AML-193 (cell line): ENCODE measurements at places on chromosomes 12 and 14.

DNA sequence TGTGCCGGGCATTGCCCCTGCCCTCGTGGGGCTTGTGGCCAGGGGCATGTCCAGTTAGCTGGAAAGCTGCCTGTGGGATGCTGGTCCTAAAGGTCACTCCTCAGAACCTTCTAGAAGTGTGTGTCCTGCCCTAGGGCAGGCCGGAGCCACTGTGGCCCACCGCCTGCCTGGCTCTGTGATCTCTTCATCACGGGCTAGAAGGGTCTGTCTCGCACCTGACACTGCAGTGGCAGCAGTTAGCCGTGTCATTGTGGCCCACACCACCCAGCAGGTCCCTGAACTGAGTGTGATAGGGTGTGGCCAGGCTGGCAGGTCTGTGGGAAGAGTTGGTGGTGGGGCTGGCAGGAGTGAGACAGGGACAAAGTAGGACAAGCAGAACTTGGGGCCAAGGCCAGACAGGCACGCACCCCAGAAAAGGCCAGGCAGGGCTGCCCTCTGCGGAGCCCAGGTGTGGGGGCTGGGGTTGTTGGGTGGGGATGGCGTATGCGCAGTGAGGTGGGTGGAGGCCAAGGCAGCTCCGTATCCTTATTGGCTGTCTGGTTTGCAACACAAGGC lies 41.2 kb downstream of the ADGRD1 start:
- DNase-seq = no peak

DNA sequence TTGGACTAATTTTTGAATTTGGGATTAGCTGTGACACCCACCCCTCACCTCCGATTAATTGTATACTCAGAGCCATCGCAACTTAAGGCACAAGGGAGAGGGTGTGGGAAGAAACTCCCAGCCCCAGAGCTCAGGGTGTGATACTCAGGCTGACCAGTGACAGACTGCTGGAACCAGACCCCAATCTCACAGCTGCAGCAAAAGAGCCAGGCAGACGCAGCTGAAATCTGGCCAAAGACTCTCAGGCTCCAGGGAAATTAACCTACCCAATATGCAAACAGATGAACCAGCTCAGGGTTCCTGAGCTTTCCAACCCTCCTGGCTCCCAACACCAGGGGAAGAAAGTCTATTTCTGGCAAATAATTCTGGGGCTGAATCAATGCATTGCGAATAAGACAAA lies 30.5 kb downstream of the ANAPC7 start:
- DNase-seq = no peak

- DNase-seq = no peak
Measured at GRCh38 chr12:63480186-63480585, 188.1 kb downstream of the DPY19L2 start.

- DNase-seq = no peak
Measured at GRCh38 chr12:52899338-52900035, 5.4 kb downstream of the KRT8 start.

- no peak for DNase-seq
Measured at GRCh38 chr12:52214421-52214802, 18.6 kb upstream of the KRT7 start.

- no peak for DNase-seq
Measured at GRCh38 chr14:87079416-87079815, 913.6 kb downstream of the GALC start.

DNA sequence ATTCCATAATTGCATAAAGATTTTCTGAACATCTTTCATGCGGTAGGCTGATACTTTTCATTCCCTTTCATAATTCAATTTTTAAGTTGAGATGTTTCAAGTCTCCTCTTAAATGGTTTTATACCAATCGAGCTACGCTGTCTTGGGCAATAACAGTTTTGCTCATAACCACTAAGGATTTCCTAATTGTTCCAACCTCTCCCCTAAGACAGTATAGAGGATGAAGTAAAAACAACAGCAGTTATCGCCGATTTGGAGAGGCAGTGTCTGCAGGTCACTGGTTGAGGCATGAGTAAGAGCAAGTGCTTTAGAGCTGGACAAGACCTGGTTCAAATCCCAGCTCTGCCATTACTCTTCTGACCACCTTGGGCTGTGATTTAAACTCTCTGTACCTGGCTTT lies 6.9 kb upstream of the MED13L start:
- DNase-seq = peak; percentile 98

DNA sequence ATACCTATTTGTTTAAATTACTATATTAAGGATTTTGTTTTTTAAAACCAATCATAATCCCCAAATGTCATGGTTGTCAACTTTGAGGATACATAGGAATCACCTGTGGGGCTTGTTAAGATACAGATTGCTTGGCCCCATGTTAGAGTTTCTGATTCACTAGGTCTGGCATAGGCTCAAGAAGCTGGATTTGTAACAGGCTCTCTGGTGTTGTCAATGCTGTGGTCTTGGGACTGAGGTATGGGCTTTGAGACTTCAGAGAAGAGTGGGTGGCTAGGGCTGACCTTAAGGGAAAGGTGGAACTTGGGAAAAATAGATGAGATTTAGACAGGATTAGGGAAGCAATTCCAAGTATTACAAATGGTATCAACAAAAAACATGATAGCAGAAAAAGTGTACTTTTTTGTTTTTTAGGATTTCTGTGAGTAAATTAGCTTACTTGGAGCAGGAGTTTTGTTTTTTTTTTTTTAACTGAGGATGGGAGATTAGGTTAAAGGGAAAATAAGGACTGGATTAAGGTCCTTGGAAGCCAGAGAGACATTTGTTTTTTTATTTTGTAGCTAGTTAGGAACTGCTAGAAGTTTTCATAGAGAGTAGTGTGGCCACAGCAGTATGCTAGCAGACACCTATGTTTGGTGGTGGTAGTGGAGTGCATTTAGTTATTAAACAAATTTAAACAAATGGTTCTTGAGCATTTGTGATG lies 88.6 kb downstream of the RAD51B start:
- no peak for DNase-seq

GRCh38 chr12:2009623-2010022 lies 5.4 kb upstream of the DCP1B start:
- peak; percentile 8 for DNase-seq

DNA sequence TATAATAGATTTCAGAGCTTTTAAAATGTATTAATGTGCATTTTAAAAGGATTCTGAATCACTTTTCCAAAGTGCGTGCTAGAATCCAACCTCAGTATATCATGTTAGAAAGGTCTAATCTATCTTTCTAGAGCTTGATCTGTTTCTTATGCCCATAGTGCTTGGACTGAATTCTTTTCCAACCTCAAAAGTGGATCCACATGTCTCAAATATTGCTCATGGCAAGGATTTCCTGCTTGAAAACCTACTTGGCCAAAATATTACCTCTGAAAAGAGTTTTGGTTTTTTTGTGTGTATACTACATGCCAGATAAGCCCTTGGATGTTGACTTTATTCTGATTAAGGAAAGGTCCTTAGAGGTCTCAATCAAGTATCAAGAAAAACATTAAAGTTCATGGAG lies 16.9 kb upstream of the SLC6A15 start:
- DNase-seq = no peak

- DNase-seq = peak; percentile 49
Measured at GRCh38 chr12:93742110-93742934, 65.1 kb downstream of the CRADD start.
